Stimulated activated CD4-positive, alpha-beta T cell treated with anti-CD3 and anti-CD28 coated beads, Interleukin-1b, Interleukin-23, amount 100 ng/mL, for 4 hours (primary cell): ENCODE measurements at places on chromosomes 1 and 21.

- no peak for DNase-seq
Observed at GRCh38 chr1:63854091-63854490, 80.3 kb downstream of the ROR1 start.

- no peak for DNase-seq
Observed at GRCh38 chr21:29245104-29245643, 53.5 kb upstream of the BACH1 start.

GRCh38 chr1:230176326-230176725, 109.3 kb downstream of the GALNT2 start:
- DNase-seq = no peak

DNA sequence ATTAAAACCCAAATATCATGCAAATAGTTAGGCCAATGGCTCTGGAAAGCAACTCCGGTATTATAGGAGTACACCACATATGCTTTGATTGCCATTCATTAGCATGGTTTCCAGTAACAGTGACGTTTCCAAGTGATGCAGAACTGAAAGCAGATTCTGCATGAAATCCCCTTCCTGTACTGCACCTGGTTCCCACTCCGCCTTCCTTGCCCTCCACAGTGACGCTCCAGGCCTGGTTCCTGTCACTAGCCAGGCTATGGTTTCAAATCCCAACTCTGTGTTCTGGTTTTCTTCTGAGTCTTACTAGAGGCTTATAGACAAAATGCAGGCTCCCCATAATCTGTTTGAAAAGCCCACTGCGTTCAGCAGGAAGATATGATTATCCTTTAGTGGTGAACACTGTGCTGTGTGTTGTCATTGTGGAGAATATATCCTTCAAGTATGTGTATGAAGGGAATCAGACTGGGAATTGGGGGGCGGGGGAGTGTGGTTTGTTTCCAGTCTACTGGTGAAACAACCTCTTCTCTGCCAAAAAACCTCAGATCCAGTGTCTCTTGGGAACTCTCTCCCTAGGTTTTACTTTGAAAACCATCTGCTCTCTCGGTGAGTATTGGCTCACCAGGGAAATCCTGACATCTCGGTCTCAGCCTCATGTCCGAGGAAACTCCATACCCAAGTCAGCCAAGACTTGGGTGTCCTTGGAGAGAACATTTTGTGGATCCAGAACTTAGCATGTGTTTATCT, 78.7 kb downstream of the TYW3 start:
- no peak for DNase-seq

DNA sequence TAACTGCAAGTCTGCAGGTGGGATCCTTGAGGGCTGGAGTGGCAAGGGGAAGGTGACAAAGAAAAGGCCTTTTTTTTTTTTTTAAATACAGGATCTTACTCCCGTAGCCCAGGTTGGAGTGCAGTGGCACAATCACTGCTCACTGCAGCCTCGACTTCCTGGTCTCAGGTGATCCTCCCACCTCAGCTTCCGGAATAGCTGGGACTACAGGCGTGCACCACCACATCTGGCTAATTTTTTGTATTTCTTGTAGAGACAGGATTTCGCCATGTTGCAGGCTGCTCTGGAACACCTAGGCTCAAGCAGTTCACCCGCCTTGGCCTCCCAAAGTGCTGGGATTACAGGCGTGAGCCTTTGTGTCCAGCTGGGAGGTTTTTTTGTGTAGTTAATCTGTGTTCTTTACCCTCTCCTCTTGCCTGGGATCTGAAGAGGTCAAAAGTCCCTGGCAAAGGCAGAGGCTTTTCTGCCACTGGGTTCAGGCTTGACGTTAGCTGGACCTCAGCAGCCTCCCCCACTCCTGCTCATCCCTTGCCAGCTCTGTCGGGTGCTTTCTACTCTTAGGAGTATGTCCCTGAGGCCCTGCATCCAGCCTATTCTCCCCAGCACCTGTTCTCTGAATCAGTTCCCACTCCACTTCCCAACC, 5.2 kb downstream of the IL6R start:
- no peak for DNase-seq

DNA sequence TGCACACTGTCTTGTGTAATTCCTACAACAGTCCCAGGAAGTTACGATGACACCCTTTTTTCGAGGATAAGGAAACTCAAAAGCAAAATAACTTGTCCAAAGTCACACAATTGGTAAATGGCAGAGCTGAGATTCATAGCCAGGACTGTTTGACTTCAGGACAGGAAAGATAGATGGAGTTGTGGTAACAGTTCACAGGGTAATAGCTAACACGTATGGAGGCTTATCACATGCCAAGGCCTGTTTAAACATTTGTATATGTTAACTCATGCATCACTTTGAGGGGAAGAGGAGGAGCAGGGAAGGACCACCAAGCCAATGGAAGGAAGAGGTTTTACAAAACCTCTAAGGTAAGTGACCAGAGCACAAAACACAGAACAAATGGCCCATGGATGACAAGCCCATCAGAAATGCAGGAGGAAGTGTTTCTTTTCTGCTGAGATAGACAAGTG, 2.8 kb downstream of the DHCR24 start:
- no peak for DNase-seq

- no peak for DNase-seq
Observed at GRCh38 chr21:24420689-24421088, 1186.6 kb downstream of the MRPL39 start.

- DNase-seq = peak; percentile 27
Observed at GRCh38 chr1:52633291-52633754, 355 bp downstream of the SHISAL2A start.

DNA sequence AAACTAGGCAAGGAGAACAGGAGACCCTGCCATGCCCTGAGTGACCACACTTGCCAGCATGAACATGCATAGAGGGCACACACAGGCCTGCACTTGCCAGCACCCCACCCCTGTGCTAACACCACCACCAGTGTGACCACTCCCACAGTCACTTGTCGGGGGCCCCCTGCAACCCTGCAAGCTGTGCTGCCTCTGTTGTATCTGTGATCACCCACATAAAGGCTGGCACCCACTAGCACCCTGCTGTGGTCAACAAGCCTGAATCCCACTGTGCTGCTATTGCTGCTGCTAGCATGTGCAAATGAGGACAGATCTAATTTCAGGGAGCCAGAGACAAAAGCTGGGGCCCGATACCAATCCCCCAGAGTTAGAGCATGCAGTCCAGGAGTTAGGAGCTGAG, 217.7 kb downstream of the GIPC2 start:
- no peak for DNase-seq

GRCh38 chr1:207649865-207650580, 5.1 kb downstream of the CR1L start:
- no peak for DNase-seq

DNA sequence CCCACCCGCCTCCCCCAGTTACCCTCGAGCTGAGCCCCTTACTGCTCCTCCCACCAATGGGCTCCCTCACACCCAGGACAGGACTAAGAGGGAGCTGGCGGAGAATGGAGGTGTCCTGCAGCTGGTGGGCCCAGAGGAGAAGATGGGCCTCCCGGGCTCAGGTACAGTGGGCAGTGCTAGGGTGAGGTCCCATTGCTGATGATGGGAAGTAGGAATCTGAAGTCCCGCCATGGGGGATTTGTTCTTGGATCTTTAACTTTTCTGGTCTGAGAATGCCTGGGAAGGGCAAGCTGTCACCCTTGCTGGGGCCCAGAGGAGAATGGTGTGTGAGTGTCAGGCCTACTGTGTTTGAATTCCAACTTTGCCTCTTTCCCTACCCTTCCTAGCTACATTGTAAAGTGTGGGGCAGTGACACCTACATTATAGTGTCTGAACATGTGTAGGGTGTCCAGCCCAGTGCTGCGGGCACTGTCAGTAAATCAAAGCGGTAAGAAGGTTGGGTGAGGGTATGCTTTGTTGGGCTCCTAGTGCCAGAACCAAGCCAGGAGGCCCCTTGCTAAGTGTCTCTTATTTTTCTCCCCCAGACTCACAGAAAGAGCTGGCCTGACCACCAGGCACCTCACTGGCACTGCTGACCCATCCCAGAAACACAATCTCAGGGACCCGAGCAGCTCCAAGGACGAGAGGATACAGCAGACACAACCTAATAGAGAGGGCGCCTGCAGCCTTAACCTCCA, 44.7 kb downstream of the YARS1 start:
- no peak for DNase-seq

GRCh38 chr1:36099681-36100341, 11.1 kb downstream of the ADPRS start:
- DNase-seq = peak; percentile 72

- DNase-seq = no peak
Observed at GRCh38 chr1:79004916-79005315, 1.6 kb downstream of the ADGRL4 start.

DNA sequence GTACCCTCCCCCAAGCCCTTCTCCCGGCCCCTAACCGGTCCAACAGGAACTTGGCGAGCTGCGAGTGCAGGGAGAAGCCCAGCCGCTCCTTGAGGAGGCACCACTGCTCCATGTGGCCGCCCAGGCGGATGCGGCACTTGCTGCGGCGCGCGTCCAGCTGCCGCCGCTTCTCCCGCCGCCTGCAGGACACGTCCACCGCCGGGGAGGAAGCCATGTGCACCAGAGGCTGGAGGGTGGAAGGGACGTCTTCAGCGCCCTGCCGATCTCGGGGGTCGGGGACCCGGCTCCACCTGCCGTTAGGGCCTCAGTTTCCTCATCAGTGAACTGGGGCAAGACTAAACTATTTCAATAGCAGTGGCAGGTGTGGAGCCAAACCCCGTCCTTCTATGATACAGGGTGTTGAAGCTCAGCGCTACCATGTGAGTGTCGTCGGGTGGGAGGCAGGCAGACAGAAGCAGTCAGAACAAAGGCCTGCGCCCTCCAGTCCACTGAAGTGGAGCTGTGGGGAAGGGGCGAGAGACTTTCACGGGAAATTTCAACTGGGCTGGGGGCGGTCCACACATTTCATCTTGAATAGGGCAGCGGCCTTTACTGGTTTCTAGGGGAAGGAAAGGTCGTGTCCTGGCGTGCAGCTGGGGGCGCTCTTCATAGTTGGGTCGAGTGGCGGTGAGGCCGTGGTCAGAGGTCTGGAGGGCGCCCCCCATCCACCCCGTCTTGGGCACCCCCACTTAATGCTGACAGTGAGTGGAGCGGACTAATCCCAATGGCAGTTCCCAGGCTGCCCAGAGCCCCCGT, 592 bp downstream of the ZNF692 start:
- no peak for DNase-seq

DNA sequence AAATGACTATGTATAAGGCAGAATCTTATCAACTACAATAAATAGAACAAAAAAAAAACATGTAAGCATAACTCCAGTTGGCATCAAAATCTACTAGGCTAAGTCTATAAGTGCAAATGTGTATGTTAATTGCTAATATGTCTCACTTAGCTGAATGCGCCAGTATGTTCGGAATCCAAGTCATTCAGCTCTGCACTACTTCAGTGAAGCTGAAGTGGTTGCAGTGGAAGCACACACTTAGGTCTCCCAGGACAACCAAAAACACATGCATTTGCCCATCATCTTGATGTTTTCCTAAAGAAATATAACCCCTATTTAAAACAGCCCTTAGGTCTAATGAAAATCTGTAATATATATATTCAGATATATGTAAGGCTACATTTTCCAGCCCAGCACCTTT, 41.0 kb upstream of the RGS2 start:
- no peak for DNase-seq

DNA sequence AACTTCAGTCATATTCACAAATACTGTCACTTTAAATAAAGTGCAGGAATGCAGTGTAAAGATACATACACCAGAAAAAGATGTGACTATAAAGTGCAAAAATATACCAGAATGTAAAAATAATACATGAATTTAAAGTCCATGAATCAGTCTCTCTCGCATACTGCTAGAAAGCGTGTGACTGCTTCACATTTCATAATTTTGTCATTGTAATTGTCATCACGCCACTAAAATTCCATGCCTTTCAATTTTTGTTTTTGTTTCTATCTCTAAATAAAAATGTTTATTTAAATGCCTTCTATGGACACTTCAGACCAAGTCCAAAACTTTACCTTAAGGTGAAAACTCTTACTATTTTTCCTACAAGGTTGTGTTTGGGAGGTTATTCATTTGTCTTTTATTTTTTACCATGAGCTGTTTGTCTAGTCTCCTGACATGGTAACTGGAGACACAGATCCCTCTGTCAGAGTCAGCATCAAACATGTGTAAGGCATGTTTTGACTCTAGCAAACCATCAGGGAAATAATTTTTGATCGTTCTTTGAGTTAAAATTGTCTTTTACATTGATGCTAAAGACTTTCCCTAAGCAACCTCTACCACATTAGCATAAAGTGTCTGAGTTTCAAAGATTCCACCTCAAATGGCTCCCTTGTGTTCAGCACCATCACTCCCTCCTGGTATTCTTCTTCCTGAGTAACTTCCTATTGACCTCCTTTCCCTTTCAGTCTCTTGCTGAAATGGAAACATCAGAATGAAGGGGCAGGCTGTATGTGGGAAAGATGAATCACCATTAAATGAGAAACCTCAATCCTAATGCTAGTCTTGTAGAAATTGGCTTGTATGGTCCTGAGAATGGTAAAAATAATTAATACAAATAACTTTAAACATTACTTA, 14.0 kb upstream of the AIM2 start:
- no peak for DNase-seq

GRCh38 chr1:62177621-62178020, 17.0 kb upstream of the L1TD1 start:
- DNase-seq = no peak

GRCh38 chr1:154774175-154774855, 95.8 kb downstream of the KCNN3 start:
- no peak for DNase-seq

- DNase-seq = no peak
Observed at GRCh38 chr1:93598396-93598795, 83.2 kb downstream of the BCAR3 start.

- no peak for DNase-seq
Observed at GRCh38 chr1:230267338-230268065, 158.6 kb downstream of the PGBD5 start.

DNA sequence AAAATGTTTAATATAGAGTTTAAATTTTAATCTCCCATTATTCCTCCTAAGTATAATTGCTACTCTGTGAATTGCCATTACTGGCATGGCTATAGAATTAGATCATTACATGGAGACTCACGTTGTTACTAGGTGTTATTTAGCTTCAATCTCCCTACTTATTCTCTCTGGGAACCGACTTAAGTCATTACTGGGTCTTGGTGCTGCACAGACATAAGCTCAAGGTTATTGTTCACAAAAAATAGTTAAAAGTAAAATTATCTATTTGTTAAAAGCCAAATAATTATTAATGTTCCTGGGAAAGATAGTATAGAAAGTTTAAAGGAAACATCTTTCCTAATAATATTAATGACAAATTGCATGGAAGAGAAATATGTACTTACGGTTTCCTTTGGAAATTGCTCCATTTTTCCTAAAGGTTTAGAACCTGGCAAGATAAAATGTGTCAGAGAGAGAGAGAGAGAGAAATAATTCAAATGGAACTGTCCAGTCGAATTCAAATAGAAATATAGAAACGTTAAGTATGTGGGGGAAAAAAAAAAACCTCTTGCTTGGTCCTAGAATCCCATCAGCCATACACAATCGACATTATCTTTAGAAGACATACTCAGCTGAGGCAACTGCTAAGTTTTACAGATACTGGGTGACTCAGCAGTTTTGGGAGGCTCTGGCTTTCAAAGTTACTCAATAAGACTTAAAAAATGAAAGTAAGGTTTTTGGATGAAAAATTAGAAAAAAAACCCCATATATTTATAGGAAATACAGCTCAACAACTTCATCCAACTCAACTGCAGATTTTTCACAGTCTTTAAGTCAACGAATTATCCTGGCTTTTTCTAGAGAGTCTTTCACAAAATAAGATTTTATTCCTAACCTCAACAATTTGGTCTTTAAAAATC, at the start of gene SPTA1:
SPTA1 (minus strand) TSS at position 605 of the 899 bp plus-strand sequence; CDS start at position 407, 198 bp downstream.
- no peak for DNase-seq
